ENCODE measurements at places on chromosomes 6 and 20. TPM values are rescaled to one million over a fixed set of nuclear protein-coding genes. Genes with fewer than 3 reads are reported as not detected.

HEY2 gene
- total RNA-seq: 0.03 TPM

ZSCAN23 gene
- total RNA-seq: not detected

NR2E1 gene
- total RNA-seq: 0.05 TPM

FLRT3 gene
- 2.4 TPM for total RNA-seq

LATS1 gene
- 7.4 TPM for total RNA-seq

TFAP2C gene
- 11.7 TPM for total RNA-seq

CTCFL gene
- total RNA-seq: 0.02 TPM

SLC44A4 gene
- total RNA-seq: not detected

GTSF1L gene
- total RNA-seq: not detected

ATXN1 gene
- 2.4 TPM for total RNA-seq

RFX6 gene
- total RNA-seq: not detected

ULBP1 gene
- total RNA-seq: 1.00 TPM

RAET1E gene
- total RNA-seq: 2.3 TPM

MRPL2 gene
- total RNA-seq: 57.9 TPM

LAMA4 gene
- total RNA-seq: 0.80 TPM

NFYA gene
- 10.3 TPM for total RNA-seq

IMPG1 gene
- not detected for total RNA-seq

DNMT3B gene
- 4.3 TPM for total RNA-seq

COL12A1 gene
- 3.9 TPM for total RNA-seq

CRISP1 gene
- not detected for total RNA-seq
